ENCODE measurements at places on chromosomes 5 and 9.

DNA sequence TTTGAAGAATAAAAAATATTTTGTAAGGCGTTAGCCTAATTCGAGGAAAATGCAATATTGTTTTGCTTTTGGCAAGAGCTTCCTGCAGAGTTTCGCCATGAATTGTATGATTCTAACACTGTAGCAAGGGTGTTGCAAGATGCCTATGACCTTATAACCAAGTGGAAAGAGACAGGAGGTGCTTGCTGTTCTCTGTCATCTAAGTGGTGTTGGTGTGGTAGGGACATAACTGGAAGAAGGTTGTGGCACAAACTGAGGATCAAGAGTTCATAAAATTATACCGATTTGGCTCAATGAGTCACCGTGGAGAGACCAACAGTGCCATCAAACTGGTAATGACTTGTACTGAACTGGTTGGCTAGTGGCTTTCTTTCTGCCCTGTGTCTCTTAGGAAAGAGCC lies 6.3 kb downstream of the STC2 start:
- no peak for DNase-seq

DNA sequence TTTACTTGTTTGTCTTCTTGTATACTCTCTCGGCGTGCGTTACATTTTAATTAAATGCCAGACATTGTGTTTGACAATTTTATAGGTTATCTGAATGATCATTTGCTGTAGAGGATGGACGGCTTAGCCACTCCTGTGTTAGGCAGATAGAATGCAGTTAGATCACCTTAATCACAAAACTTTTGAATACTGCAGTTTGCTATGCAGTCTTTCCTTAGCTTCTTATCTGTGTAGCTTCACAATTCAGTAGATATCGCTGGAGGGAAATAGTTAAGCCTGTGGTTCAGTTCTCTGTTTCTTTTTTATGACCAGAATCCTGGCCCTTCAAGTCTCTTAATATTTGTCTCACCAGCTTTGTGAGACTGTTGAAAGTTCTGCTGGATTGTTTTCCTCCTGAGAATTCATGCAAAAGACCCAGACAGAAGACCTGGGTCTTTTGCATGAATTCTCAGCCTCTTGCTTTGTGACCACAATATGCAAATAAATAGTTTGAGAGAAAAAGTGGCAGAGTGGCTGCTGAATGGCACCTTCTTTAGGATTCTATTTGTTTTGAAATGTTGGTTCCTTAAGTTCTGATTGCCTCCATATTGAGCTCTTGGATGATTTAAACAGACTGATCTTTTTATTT lies 40.2 kb downstream of the RASA1 start:
- no peak for DNase-seq

- DNase-seq: no peak
Observed at GRCh38 chr5:55140908-55141665, 18.9 kb upstream of the GPX8 start.

GRCh38 chr5:127425868-127426267 lies 91.6 kb upstream of the PRRC1 start:
- DNase-seq: no peak

DNA sequence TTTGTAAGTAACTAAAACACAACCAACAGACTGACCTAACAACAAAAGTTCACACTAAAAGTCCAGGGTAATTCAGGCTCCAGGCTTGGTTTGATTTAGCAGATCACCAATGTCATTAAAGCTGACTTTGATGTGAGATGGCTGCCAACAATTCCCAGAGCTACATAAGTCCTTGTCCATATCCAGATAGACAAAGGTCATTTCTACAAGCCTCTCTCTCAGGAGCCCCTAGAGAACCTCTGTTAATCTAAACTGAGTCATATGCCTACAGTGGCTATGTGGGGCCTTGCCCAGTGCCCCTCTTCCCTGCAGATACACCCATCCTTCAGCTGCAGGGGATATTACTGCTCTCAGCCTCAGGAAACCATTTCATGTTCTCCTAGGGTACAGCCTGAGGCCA lies 18.2 kb upstream of the ANP32B start:
- DNase-seq: no peak

GRCh38 chr9:107211284-107211923 lies 71.7 kb upstream of the RAD23B start:
- no peak for DNase-seq

- no peak for DNase-seq
Observed at GRCh38 chr9:109519366-109519765, 21.3 kb upstream of the PTPN3 start.

DNA sequence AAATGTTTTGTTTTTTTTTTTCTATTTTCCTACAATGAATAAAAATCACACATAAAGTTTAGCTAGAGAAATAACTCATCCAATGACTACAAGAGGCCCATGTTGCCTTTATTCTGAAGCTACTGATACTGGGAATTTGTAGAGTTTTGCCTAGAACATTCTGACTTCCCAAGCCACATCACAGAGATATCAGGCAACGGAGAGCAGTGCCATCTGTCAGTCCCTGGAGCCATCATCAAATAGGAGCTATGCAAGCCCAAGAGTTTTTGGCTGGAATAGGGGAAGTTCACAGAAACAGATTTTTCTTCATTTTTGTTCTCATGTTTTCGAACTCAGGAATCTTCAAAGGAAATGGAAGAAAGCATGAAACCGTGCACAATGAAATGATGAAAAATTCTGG lies 896.6 kb downstream of the TLE1 start:
- DNase-seq: no peak

DNA sequence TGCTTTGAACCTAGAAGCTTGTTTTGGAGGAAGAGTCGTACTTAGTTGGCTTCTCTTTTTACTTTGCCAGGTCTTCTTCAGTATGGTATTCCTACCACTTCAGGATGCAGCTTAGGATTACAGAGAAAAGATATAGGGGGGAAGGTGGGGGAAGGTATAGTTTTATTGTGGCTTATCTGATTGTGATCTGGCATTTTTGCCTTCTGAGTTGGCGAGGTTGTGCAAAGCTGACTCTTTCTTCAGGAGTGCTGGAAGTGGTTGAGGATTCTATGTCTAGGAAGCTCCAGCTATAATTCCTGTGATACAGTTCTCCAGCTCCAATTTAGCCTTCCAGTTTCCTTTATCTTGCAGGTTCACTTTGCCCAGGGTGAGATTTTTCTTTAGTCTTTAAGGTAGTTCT lies 7.0 kb downstream of the CDC42SE2 start:
- no peak for DNase-seq

- DNase-seq: peak; percentile 62
Observed at GRCh38 chr5:38463634-38464521, 92.6 kb downstream of the LIFR start.

DNA sequence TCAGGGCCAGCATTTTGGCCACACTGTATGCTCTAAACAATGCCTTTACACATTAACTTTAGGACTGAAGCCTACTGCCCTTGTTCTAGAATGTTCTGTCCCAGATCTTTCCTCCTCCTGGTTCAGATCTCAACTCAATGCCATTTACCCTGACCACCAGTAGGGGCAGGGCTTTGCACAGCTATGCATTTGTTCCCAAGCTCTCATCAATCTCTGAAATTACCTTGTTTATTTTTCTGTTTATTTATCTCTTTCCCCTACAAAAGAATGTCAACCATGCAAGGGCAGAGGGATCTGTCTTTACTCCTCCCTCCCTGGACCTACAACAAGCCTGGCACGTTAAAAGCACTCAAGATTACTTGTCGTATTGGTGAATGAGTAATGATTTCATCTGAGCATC lies 612.9 kb downstream of the BNC2 start:
- no peak for DNase-seq

GRCh38 chr5:69206528-69207190 lies 17.3 kb downstream of the CENPH start:
- DNase-seq: no peak

DNA sequence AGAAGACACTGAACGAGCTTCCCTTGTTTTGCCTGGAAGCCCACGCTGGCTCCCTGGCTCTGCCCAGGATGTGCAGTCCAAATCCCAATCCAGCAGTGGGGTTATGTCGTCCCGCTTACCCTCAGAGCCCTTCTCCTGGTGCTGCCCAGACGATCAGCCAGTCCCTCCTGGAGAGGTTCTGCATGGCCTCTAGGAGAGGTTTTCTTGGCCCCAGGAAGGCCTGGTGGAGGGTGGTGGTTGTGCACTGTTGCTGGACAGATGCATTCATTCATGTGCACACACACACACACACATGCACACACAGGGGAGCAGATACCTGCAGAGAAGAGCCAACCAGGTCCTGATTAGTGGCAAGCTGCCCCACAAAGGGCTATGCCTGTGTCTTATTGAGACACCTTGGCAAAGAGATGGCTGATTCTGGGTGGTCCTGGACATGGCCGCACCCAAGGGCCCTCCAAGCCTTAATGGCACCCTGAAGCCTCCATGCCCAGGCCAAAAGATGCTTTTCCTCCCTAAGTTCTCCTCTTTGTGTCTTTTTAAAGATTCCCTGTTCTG lies 10.5 kb upstream of the OLFM1 start:
- peak; percentile 19 for DNase-seq

DNA sequence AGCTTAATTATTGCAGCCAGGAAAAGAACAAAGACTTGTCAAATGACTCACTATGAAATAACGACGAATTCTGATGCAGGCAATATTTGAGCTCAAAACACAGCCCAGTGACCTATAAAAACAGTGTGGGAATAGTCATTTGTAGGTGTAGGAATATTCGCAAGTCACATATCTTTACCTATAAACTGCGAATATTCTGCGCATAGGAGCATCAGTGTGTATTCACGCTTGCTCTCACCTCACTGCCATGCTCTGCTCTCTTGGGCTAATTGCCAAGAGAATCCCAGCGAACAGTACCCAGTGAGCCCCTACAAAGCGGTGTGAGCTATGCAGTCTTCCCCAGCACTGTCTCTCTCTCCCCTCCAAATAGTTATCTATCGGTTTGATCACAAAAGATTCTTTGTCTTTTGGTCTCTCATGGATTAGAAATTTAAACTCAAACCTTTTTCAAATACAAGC lies 74.2 kb downstream of the ST8SIA4 start:
- DNase-seq: no peak

- DNase-seq: no peak
Observed at GRCh38 chr5:159702826-159703225, 213.5 kb upstream of the ADRA1B start.

GRCh38 chr5:180034564-180034963 lies 37.0 kb downstream of the RNF130 start:
- no peak for DNase-seq

DNA sequence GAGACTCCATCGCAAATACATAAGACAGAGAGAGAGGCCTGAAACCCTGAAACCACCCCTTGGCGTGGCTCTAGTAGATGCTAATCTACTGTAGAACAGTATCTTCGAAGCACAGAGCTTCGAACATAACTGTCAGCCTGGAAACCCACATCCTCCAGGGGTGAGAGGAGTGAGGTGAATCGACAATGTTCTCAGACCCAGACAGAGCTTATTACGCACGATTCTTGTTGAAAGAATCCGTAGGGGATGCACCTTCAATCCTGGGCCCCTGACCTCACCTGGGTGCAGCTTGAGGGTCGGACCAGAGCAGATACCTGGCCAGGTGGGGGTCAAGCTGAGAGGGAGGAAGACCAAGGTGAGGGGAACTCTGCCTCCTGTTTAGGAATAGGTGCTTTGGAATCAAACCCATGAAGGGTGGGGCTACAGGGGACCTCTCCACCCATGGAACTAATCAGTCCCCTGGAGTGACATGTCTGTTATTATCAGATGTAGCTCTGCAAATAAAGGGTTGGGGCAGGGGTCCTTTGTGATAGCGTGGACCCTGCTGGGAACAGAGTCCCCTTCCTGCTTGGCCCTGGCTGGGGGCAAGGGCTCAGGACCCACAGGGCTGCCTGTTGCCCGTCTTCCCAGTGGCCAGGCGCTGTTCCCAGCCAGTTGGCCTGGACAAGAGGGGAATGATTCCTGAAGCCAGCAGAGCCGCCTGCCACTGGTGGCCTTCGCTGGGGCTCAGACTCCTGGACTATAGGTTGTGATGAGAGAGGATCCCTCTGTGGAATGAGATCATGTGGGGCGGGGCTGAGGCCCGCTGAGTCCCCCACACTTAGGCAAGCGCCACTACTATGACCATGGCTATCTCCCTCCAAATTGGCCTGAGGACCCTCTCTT lies 41.2 kb downstream of the DBH start:
- no peak for DNase-seq

- no peak for DNase-seq
Observed at GRCh38 chr5:149999866-150000255, 593 bp downstream of the TIGD6 start.

DNA sequence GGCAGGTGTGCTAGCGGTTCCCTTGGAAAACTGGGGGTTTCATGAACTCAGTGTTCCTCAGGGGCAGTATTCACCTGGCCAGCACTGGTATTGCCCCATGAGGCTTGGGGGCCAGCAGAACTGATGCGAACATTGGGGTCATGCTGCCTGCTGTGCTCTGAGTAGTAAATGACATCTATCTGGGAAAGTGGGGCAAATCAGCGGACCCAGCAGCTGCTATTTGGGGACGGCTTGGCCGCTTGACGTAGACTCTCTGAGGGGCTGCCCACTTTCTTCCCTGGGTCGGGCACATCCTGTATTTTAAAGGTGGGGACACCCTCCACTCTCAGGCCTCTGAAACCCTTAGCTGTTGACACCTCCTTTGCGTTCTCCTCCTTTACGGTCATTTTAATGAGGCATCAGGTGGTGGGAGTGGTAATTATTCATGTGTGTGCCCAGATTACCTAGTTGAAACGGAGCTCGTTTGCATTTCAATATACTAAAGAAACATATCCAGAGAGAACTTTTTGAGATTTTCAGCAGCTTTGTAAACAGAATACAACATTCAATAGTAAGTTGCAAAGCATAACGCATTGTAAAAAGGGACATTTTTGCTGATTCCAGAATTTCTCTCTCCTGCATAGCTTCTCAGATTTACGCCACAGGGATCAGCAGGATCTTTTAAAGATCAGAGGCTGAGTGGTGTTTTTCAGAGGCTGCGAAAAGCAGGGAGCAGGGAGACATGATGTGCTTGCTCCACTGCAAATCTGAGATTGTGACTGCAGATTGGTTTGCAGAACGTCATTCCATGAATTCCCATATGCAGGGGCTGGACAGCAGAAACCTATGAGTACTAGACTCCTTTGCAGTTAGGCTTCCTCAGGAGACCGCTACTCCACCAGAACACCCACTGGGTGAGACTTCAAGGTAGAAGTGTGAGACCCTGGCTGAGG lies 56.8 kb upstream of the ZFR start:
- DNase-seq: no peak

DNA sequence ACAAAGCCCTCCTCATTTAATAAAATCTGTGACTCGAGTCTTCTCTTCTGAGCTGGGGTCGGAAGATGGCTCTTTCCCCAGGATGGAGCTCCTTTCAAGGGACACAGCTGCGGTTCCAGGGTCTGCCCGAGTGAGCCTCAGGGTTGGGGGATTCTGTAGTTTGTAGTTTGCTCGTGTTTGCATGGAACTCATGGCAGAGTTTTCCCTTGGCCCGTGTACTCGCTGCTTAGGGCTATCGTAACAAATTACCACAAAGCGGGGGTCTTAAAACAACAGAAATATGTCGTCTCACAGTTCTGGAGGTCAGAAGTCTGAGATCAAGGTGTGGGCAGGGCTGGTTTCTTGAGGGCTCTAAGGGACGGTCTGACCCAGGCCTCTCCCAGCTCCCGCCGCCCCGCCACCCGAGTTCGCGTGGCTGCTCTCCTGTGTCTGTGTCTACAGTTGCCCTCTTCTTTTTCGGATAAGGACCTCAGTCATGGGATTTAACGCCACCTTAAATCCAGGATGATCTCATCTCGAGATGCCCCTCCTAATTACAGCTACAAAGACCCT lies 13.9 kb upstream of the LPCAT1 start:
- DNase-seq: peak; percentile 24
